ENCODE measurements at places on chromosomes 2 and 18.

DNA sequence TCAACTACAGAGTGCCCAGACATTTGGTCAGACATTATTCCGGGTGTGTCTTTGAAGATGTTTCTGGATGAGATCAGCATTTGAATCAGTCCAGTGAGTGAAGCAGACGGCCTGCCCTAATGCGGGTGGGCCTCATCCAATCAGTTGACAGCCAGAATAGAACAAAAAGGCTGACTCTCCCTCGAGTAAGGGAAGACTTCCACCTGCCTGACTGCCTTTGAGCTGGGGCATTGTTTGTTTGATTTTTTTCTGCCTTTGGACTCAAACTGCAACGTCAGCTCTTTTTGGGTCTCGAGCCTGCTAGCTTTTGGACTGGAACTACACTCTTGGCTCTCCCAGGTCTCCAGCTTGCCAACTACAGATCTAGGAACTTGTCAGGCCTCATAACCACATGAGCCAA is 111.7 kb upstream of the AGAP1 start:
- no peak for DNase-seq

- DNase-seq: no peak
Measured at GRCh38 chr18:63002305-63002704, 287.0 kb downstream of the PHLPP1 start.

- DNase-seq: no peak
Measured at GRCh38 chr2:179995741-179996515, 11.2 kb downstream of the CWC22 start.

DNA sequence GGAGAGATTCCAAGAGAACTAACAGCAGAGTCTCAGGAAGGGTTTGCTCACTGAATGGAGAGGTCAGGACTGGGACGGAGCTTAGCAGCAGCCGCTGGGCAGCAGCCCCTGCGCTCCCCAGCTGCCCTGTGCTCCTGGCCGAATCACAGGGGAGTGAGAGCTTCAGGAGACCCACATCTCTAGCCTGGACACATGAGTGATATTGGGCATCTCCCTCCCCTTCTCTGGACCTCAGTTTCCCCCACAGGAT is 511 bp downstream of the MATN3 start:
- DNase-seq: no peak

GRCh38 chr18:28766027-28766426 is 589.1 kb upstream of the CDH2 start:
- DNase-seq: no peak

DNA sequence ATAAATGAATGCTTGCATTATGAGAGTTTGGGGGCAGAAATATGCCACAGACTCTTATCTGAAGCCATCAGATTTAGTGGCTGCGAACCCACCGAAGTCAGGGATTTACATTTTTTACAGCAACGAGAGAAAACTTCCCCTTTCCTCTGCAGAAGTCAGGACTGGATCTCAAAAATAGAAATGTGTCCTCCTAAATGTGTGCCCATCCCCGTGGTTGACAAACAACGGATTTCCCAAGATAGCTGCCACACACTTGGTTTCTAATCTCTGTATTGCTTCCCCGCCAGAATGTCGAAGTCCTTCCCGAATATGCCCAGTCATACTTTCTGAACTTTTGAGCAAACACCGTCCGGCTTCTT is 879 bp upstream of the ADAM23 start:
- peak; percentile 29 for DNase-seq

DNA sequence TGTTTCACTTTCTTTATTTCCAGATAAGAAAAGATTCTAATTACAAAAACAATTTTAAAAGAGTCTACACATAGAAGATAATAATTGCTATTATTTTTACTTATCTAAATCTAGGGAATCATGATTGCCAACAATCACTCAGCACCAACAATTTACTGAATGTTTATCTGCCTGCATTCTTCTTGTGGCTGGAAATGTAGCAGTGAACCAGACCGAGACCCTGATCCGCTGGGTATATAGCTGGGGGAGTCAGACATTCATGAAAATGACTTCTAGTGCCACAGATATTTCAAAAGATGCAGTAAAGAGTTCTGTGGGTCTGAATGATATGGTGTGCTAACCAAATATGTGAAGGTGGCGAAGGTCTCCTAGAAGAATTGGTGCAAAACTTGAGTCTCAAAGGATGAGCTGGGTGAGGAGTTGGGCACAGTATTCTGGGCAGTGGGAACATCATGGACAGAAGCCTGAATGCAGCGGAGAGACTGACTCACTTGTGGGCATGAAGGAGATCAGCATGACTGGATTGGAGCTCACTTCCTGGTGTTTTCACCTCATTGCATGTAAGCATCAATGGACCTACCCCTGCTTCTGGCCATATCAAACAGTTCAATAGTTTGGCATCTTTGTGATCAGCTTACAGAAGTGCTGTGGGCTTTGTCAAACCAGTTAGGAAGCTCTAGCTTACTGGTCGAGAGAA is 26.1 kb upstream of the FN1 start:
- DNase-seq: no peak

DNA sequence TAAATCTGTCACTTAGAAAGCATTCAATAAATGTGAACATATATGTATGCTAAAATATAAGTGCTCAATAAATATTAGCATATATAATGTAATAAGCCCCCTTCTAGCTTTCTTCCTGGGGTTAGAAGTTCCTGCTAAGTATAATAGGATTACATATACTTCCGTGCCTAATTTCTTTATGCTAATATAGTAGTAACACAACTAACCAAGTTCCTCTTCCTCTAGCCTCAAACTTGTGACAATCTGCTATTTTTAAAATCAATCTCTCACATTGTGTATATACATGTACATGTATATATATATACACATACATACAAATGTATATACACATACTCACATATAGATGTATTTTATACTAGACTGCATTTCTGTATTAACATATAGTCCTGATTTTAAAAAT is 32.2 kb downstream of the TLK1 start:
- DNase-seq: no peak

- no peak for DNase-seq
Measured at GRCh38 chr18:12441475-12442034, 33.8 kb downstream of the PRELID3A start.

- no peak for DNase-seq
Measured at GRCh38 chr2:237178396-237178795, 92.7 kb downstream of the COPS8 start.

DNA sequence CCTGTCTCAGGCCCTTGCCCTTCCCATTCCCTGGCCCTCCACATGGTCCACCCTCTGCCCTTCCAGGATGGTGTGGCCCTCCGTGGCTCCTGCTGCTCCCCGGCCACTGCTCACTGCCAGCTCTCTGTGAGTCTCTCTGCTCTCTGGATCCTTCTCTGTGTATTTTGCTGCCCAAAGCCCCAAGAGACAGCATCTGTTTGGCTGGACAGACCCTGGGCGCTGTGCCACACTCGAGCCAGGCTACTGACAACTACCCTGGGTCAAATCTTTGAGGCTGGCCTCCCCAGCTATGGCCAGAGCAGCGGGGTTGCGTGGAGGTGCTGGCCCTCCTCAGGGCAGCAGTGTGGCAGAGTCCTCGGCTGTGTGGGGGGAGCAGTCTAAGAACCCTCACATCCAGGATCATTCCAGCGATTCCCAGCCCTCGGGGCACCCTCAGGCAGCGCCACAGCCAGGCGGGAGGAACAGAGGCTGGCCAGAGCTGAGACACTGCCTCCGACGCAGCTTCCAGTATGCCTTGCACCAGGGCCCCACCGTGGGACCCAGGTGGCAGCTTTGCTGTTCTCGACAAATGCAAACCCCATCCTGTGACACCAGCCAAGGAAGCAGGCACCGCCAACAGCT is 139.4 kb upstream of the GLI2 start:
- peak; percentile 62 for DNase-seq

GRCh38 chr2:205055251-205055650 is 510.0 kb downstream of the PARD3B start:
- no peak for DNase-seq

DNA sequence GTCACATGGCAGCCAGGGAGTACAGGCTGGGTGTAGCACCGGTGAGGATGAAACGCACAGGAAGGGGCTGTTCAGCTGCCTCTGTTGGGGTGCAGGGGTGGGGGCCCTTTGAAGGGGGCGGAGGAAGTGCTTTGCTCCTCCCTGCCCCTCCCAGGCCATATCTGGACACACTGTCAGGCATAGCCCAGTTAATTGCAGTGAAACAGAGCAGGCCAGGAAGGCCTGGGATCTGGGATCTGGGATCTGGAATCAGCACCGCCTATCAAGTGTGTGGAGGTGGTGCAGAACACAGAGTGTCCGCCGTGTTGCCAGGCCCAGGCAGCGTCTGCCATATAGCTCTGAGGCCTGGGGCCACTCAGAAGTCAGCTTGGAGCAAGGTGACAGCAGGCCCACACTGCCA is 119.3 kb upstream of the MSH2 start:
- no peak for DNase-seq

GRCh38 chr2:117859924-117860647 is 45.6 kb downstream of the DDX18 start:
- no peak for DNase-seq

GRCh38 chr2:112800881-112801583 is 16.7 kb upstream of the IL1A start:
- no peak for DNase-seq

GRCh38 chr18:9082711-9083510 is 19.6 kb upstream of the NDUFV2 start:
- DNase-seq: no peak

DNA sequence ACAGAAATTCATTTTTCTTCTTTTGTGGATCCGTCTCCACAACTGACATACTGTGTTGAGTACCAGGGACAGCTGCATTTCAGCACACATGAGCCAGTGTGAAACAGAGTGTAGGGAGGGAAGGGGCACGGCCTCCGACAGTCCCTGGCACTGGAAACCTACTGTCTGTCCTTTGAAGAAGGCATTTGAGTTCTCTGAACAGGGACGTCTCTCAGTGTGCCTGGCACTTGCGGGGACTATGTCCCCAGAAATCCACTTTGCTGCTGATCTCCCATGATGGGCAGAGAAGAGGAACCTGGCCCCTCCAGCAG is 48.1 kb downstream of the PLB1 start:
- DNase-seq: no peak

- DNase-seq: no peak
Measured at GRCh38 chr2:177817300-177817699, 255.3 kb downstream of the PDE11A start.

- DNase-seq: peak; percentile 74
Measured at GRCh38 chr2:241637795-241638660, 535 bp downstream of the ATG4B start.

DNA sequence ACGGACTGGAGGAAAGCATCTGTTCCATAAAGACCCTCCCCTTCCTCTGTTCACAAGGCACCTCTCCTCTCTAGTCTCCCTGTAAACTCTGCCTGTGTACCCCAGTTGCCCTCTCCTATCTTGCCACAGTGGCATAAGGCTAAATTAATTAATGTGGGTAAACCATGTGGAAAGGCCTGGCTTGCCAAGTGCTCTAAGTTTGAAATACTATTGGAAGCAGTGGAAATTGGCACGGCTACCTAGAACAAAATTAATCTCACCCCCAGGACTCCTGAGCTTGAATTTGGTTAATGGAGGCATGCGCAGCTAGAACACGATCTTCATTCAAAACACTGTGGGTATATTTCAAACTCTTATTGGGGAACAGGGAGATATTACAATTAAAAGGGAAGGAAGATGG is 19.2 kb upstream of the SLC14A2 start:
- no peak for DNase-seq

DNA sequence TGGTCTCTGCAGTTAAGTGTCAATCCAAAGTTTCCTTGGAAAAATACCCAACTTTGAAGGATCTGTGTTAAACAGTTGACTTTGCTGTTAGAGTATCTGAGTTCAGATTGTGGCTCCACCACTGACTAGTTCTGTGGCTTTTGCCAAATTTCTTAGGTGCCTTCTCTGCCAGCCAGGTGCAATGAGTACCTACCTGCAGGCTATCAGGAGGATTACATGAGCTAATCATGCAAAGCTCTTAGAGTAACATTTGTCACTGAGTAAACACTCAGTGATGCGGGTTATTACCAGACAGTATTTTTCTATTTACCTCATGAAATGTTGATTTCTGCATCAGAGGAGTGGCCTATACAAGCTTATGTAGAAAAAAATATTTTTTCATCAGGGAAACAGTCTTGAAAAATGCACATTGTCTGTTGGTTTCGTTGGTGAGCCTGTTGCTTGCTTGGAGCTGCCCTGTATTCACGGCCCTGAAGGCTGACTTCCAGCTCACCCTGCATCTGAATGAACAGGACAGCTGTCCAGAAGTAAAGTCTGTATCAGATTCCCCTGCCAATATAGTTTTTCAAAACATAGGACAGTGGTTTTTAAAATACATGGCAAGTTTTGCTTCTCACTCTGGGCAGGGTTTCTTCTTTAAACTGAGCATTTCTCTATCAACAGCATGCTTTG is 235.1 kb downstream of the CDCA7 start:
- no peak for DNase-seq

- DNase-seq: peak; percentile 82
Measured at GRCh38 chr18:79644006-79644665, 35.5 kb upstream of the CTDP1 start.

GRCh38 chr18:10010611-10011015 is 96.8 kb downstream of the VAPA start:
- DNase-seq: no peak

DNA sequence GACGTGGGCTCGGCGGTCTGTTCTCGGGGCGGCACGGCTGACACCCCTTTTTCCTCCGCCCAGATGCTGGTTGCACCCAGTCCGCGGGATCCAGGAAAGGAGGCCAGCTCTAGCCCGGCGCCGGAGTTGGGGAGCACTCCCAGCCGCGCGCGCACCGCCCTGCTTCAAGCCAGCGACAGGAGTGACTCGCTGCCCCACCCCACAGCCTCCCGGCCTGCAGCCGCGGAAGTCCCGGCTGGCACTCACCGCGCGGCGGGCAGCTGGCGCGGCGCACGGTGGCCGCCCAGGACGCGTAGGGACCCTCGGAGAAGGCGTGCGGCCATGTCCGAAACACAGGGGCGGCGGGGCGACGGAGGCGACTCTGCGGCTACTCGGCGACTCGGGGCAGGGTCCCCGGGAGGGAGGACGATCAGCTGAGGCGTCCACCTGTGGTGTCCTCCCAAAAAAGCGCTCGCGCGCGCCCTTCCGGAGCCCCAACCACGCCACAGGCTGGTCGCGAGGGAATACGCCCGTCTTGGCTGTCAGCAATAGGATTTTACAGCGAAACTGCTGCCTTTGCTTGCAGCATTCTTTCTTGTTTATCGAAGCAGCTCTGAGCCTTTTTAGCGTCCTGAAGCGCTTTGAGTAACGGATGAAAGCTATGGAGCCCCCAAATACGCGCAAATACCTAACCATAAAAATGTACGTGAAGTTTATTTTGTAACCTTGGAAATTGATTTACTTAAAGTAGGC is at the start of gene ACADL:
ACADL (minus strand) TSS at position 507 of the 732 bp plus-strand sequence; CDS start at position 323, 184 bp downstream.
- peak; percentile 26 for DNase-seq

GRCh38 chr18:51132256-51132935 is 65.1 kb downstream of the MEX3C start:
- no peak for DNase-seq

DNA sequence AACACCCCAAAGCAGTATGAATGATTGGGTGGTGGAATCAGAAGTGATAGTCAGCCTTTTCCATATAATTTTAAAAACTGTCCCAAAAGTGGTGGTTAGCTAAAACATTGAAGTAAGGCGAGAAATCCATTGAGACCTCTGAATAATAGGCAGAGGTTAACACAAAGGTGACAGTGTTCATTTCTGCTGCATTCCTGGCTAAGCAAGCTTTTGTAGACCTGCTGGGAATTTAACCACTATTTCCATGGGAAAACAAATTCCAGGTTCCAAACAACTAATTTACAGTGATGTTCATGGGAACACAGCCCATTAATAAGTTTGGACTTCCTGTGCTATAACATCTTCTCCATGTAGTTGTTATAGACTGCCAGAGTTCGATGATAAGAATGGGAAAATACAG is 6.3 kb upstream of the INO80D start:
- DNase-seq: no peak

GRCh38 chr2:3703757-3704355 is 481 bp downstream of the DCDC2C start:
- no peak for DNase-seq

GRCh38 chr2:238925816-238926521 is 78.1 kb downstream of the TWIST2 start:
- DNase-seq: no peak
